WTC11 (cell line): ENCODE measurements at places on chromosomes 3 and 15.
A peak's percentile ranks its signal among the peaks of the same experiment; 100 is the strongest.

DNA sequence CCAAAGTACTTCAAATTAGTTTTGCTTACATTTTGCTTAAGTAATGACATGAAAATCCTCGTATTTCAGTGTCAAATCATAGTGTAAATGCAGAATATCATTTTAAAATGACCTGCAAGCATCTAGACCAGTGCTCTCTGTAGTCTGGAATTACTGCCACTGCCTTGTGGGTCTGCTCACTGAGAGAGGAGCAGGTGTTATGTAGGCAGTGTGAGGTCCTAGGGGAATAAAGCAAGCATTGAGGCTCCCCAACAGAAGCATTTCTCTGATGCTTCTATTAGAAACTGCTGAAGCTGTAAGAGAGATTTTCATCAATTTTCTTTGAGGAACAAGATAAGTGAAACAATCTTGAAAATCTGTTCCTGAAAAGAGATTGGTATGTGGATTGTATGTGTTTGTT lies 253.2 kb downstream of the BBX start:
- no peak for DNase-seq

GRCh38 chr15:42474827-42475226 lies 16.1 kb downstream of the ZNF106 start:
- DNase-seq: no peak

GRCh38 chr15:73065114-73065513 lies 12.9 kb downstream of the NEO1 start:
- DNase-seq: no peak

- no peak for DNase-seq
Observed at GRCh38 chr3:125119752-125120378, 64.1 kb upstream of the HEG1 start.

GRCh38 chr15:83927704-83928391 lies 273.9 kb downstream of the ADAMTSL3 start:
- no peak for DNase-seq

GRCh38 chr15:90862964-90863778 lies 5.2 kb upstream of the FURIN start:
- no peak for DNase-seq

GRCh38 chr15:77358545-77359240 lies 61.2 kb downstream of the PEAK1 start:
- DNase-seq: no peak

DNA sequence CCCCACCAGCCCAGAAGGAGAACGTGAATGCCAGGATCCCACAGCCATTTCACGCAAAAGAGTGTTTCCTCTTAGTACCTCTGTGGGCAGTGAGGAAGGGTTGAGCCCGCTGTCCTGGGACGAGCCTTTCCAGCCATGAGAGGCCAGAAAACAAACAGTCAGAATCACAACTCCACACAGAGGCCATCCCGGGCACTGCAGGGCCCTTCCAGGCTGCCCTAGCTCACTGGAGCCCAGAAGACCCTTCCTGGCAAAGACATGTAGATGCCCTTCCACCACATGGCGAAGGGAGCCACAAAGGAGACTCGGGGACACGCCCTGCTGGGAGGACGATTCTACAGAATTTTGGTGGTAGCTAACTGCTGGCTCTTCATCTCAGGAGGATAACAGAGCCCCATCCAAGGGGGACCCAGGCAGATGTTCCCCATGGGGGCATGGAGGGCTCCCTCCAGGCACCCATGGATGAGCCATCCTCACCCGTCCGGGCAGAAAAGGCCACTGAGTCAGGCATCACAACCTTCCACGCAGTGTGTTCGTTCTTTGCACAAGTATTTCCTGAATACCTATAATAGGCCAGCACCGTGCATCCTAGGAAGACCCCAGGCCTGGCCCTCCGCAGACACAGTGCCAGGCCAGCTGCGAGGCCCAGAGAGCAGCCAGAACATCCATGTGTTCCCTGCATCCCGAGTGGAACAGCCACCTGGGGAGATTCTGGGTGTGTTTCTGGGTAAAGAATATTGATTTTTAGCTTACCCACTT lies 47.2 kb downstream of the SLC12A8 start:
- DNase-seq: peak; percentile 65

DNA sequence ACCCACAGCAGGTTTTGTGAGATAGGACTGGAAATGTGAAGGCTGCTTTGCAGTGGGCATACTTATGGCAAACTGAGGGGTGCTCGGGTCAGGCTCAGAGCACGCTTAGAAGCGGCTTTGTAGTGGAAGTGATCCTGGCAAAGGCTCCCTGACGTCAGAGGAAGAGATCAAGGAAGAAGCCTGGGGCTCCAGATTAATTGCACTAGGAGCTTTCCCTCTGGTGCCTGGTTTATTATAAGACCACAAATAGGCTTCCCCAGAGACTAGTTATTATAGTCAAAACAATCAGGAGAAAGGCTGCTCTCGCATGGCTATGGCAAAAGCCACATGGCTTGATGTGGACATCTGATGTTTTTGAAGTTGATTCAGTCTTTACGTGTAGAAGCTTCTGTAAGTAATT lies 515.1 kb downstream of the GABRG3 start:
- no peak for DNase-seq
